ENCODE measurements at places on chromosomes 7 and 10. TPM values are rescaled to one million over a fixed set of nuclear protein-coding genes. Genes with fewer than 3 reads are reported as not detected.

OR13A1 gene
- not detected for total RNA-seq

GJD4 gene
- total RNA-seq: not detected

HOXA11 gene
- not detected for total RNA-seq

LBX1 gene
- not detected for total RNA-seq

C10orf67 gene
- 0.11 TPM for total RNA-seq

GPR15LG gene
- not detected for total RNA-seq

DRGX gene
- 1.3 TPM for total RNA-seq

PDK4 gene
- total RNA-seq: 8.9 TPM

CALCR gene
- total RNA-seq: 0.38 TPM

CXCL12 gene
- 117 TPM for total RNA-seq

TMEM270 gene
- total RNA-seq: not detected

NUTM2E gene
- 0.33 TPM for total RNA-seq
